ENCODE measurements at places on chromosomes 7 and 10.

DNA sequence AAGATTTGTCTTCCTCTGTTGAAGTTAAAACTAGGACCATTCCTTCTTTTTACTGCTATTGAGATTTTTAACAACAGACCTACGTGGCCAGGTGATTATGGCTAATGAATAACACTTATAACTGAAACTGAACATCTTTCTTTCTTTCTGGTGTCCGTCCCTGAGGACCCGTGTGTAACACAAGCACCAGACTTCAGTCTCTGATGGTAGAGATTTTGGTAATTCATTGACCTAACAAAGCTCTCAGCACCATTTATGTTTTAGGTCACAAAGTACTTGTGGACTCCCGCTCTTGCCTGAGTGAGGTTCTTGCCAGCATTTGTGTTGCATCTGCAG, 40.4 kb upstream of the TMEM229A start:
- DNase-seq = no peak

DNA sequence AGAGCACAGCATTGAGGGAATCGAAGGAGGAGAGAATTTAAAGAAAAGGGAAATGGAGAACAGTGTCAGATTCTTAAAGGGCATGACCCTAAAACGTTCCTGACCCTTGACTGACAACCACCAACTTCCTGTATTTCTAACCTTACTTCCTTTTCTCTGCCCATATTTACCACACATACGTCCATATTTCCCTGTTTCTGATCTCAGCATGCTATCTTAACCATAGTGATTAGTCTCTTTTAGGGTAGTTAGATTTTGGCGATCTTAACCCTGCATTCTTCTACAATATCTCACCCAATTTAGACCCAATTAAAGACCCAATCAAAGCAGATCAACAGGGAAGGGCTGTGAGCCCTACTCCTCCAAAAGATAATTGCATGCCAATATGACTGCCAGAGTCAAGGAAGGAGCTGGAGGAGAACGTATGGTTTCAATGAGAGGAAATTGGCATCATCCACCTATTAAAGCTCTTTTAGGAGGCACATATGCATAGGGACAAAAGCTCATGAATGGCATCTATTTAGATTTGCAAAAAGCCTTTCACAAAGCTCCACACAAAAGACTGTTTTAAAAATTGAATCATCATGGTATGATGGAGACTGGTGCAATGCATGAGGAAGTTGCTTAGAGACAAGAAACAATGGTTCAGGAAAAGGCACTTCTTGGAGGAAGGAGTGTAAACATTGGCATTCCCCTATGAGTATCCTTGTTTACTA, 49.0 kb upstream of the ARHGAP12 start:
- no peak for DNase-seq

GRCh38 chr7:151051108-151051507, 2.8 kb downstream of the ASIC3 start:
- no peak for DNase-seq

DNA sequence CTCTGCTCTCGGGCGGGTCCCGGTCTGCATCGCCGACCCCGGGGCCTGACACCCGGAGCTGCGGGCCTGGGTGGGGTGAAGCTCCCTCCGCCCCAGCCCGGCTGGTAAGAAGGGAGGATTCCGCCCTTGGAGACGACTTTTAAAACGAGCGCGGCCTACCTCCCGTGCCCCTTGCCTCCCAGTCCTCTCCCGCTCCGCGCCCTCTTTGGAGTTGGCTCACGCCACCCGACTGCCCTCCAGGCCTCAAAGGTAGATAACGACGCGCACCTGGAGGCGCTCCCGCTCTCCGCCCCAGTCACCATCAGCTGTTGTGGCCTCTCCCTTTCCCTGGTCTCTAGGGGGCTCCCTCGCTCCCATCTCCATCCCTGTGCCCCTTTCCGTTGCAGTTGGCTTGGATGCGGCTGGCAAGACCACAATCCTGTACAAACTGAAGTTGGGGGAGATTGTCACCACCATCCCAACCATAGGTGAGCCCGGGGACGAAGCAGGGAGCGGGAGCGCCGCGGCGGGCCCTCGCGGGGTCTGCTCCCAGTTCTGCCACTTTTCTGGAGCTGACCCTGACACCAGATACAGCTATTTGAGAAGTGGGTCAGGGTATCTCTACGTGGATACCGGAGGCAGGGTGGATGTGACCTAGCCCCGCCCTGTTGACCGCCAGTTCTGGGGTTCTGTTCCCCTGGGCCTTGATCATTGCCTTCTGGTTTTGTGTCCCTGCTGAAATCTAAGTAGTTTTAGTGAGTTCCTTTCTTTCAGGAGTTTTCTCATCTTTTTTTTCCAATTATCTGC, 679 bp downstream of the ARF5 start:
- DNase-seq = peak; percentile 9

DNA sequence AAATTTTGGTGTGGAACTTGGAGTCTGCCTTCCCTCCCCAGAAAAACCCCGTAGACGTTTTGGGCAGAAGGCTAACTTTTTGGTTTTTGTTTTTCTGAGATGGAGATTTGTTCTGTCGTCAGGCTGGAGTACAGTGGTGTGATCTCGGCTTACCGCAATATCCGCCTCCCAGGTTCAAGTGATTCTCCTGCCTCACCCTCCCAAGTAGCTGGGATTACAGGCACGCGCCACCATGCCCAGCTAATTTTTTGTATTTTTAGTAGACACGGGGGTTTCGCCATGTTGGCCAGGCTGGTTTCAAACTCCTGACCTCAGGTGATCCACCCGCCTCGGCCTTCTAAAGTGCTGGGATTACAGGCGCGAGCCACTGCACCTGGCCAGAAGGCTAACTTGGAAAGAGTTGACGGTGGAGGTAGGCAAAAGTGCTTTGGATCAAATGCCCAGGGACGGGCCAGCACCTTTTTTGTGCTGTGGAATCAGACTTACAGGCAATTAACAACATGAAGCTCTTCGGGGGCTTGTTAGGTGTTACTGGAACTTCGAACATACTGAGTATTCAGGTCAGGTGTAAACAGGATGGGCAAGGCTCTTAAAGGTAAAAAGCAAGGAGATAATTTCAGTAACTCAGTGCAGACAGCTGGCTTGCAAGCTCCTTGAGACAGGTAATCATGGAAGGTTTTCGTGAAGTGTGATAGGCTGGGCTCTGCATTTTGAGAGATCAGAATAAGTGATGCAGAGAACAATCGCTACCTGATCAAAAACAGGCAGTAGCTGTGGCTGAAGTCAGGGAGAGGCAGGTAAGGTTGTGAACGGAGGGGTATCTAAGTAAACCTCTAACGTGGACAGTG, 1.8 kb downstream of the PPP1R35 start:
- DNase-seq = no peak

- no peak for DNase-seq
Observed at GRCh38 chr7:155685791-155686160, 41.3 kb downstream of the RBM33 start.

GRCh38 chr10:35611750-35612149, 6.6 kb downstream of the GJD4 start:
- no peak for DNase-seq

DNA sequence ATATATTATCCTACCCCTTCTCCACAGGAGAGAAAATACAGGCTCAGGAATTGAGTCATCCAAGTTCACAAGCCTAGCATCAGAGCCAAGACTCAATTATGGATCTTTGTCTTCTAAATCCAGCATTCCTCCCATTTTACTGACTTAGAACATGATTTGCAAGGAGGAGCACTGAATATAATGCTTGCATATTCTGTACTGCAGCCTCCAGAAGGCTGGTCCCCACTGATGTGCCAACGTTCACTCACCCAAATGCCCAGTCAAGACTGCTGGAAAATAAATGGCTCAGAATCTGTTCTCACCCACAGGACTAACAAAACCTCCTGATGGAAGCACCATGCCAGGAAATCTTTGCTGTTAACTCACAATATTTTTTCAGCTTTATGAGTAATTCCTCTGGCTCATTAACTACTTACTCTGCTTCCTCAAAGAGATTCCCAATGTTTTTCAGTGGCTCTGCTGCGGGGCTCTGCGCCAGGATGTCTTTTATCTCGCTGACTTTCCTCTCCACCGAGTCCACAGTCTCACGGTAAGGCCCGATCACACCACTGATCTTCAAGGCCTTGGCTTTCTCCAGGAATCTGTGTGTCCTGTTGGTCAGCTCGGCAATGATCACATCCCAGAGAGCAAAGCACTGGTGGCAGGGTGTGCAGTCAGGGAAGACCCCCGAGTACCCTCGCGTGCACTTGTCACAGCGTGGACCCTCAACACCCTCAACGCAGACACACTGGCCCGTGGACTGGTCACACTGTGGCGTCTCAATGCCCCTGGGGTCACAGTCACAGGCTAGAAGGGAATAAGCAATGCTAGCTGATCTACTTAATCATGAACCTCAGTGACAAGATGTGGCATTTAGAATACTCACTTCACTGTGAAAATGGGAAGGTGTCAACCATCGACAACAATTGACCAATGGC, 48.8 kb downstream of the DLD start:
- DNase-seq = no peak

DNA sequence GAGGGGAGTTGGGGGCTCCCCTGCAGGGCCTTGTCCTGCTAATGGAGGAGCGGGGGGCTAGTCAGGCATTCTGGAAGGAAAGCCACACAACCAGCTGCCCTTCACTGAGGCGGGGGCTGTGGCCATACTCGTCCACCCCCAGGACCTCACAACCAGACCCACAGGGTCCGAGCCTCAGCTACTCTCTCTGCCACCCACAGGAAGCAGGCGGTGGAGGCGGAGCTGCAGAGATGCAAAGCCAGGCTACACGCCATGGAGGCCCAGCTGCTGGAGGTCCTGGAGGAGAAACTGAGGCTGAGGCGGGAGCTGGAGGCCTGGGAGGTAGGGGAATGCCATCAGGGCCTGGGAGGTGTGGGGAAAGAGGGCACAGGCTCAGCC, 3.1 kb downstream of the ABHD11 start:
- DNase-seq = no peak

DNA sequence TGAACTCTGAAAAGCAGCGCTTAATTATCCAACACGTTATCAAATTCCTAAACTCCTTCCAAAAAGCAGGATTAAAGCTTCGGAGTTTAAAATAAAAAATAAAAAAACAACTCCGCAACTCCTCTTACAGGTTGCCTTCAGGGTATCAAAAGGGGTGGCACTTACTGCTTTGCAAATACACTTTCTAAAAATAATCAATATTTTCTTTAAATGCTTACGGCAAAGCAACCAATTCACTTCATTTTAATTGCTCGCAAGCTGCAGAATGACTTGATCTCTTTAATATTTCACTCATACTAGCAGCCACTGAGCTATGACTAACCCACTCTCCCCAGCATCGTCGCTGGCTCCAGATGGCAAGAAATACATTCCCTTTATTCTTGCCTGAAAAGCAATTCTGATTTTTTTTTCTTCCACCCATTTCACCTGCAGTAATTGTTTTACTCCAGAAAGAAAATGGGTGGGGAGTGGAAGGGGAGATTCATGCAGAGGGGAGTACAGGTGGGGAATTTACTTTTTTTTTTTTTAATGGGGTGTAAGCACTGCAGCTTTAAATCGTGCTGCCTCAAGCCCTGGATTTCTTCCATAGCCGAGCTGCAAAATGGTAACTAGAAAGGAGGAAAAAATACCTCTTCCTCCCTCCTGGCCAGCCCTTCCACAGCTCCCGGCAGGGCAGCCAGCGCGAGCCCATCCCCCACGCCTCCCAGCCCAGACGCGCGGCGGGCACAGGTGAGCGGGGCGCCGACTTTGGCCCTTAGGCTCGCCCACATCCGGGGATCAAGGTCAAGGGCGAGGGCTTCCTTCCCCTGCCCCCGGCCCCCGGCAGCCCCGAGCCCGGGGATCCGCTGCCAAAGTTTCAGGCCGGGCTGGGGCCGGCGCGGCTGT, 54.2 kb upstream of the FHIP2A start:
- DNase-seq = no peak

GRCh38 chr7:44063547-44063893, 1.8 kb downstream of the PGAM2 start:
- no peak for DNase-seq

GRCh38 chr7:26143298-26144048, 8.5 kb upstream of the NFE2L3 start:
- DNase-seq = no peak

GRCh38 chr7:16730937-16731336, 22.6 kb upstream of the TSPAN13 start:
- no peak for DNase-seq

Measured in stimulated activated naive B cell treated with anti-CD40 and anti-IgM and Interleukin-4, amounts not matched to agents 10 μg/mL and 1 μg/mL and 100 μg/mL, for 72 hours (primary cell).